ENCODE measurements at places on chromosomes 2 and 18.
A peak's percentile ranks its signal among the peaks of the same experiment; 100 is the strongest.

DNA sequence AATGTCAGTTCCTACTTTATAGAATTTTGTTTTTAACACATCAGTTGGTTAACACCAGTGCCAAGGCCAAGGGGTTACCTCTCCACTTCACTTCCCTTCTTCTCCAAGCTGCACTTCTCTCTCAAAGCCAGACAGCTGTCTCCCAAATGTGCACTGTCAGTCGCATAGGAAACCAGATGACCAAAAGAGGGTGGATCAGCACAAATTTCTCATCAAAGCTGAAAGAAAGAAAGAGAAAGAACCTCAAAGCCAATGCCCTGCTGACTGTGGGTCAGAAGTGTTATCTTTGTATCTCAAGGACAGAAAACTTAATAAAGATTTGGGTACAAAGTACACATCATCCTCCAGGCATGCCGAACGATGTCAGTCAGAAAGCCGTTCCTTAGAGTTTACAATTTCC lies 32.2 kb downstream of the SPATS2L start:
- DNase-seq = no peak

GRCh38 chr2:25000036-25000435 lies 28.3 kb upstream of the DNAJC27 start:
- DNase-seq = no peak

DNA sequence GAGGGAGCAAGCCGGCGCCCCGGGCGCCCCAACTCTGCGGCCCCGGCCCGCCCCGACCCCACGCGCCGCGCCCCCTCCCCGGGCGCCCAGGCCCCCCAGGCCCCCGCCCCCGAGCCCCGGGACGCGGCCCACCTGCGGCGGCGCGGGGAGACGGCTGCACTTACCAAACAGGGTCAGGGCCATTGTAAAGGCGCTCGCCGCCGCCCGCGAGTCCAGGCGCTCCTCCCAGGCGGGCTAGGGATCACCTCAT lies 526 bp downstream of the CHN1 start:
- no peak for DNase-seq

DNA sequence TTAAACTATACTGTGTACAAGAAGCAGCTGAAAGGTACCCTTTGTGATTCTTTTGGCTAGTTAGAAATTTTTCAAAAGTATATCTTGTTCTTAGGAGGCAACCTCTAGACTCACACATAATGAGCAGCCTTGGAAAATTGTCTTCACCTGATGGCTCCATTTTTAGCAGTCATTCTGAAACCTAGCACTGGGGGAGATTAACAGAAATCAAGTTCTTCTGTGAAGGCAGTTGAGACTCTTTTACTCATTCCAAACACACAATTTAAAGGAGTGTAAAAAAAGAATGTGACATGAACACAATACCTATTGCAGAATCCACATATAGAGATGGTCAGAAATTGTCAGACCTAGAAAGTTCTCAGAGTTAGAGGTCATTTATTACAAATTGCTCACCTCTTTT lies 197.7 kb downstream of the UBE2E3 start:
- DNase-seq = no peak

DNA sequence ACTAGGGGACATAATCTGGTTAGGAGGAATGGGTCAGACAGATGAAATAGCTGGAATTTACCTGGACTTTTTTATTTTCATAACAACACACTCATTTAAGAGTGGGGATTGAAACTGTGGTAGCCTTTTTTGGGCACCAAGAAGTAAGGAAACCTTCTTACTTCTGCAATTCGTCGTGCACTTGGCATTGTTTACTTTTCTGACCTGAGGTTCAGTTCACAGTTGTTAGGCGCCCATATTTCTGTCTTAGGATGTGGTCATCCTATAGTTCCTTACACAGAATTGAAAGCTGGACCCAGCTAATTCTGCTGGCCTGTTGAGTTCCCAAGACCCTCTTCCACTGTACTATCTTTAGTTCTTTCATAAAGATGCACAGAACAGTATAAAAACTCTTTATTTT lies 72.9 kb downstream of the TMX3 start:
- DNase-seq = no peak

GRCh38 chr2:240135706-240136012 lies 446 bp downstream of the COPS9 start:
- no peak for DNase-seq

- DNase-seq = peak; percentile 28
Measured at GRCh38 chr2:56244911-56245530, 61.2 kb downstream of the CCDC85A start.

- no peak for DNase-seq
Measured at GRCh38 chr2:27306573-27307286, 1.5 kb downstream of the UCN start.

GRCh38 chr2:190477661-190478454 lies 56.7 kb downstream of the NEMP2 start:
- no peak for DNase-seq

- DNase-seq = no peak
Measured at GRCh38 chr2:17615728-17616351, 75.3 kb downstream of the VSNL1 start.

DNA sequence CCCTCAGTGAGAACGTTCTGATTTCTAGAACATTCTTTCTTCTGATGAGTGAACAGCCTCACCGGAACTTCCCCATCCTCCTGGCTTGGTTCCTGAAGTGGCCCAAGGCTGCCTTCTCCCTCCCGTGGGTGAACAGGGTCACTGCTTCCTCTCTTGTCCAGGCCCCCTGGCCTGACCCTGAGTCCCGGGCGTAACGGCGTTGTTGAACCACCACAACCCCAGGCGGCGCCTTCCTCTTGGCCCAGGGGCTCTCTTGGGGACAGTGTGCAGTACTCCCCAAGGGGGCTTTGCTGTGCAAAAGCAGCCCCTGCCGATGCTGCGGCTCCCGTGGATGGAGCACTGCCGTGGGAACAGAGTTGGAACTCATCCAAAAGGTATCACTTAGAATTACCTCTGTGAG lies 147.2 kb downstream of the TSN start:
- no peak for DNase-seq

DNA sequence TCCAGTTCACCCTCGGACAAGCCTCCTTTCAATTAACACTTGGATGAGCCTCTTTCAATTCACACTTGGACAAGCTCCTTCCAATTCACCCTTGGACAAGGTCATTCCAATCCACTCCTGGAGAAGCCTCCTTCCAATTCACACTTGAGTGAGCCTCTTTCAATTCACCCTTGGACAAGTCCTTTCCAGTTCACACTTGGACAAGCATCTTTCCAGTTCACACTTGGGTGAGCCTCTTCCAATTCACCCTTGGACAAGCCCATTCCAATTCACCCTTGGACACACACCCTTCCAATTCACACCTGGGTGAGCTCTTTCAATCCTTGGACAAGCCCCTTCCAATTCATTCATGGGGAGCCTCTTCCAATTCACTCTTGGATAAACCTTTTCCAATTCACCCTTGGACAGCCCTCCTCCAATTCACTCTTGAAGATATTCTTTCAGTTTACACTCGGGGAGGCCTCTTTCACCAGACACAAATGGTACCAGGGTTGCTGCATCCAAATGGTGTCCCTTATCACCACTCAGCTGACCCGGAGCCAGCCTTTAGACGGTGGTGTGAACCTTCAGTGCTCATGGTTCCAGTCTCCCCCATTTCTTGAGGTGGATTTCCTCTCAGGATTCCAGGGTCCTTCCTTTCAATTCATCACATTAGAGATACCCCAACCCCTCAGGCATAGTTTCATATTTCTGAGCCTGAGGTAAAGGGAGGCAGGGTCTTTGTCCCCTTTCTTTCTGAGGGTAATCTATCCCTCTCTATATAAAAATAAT lies 183.6 kb downstream of the SH3BP4 start:
- DNase-seq = no peak

GRCh38 chr2:69955029-69955428 lies 6.4 kb downstream of the ASPRV1 start:
- no peak for DNase-seq

Data from AG04449 (cell line).